ENCODE measurements at places on chromosomes 2 and 18.

- H3K27ac ChIP-seq: no peak overlapping the region
- no peaks in the 10 kb centered on the region for H3K36me3 ChIP-seq
- H3K4me3 ChIP-seq: peak overlapping the region; percentile 73
- no peak for DNase-seq
Measured at GRCh38 chr2:178195390-178196166, 1.3 kb downstream of the OSBPL6 start.

GRCh38 chr2:196884368-196884767, 42.1 kb downstream of the PGAP1 start:
- no peak for DNase-seq
- H3K27ac ChIP-seq: no peak overlapping the region
- H3K36me3 ChIP-seq: 0 out of 2 replicates have a peak, but pooled peaks cover 3% of the 10 kb centered on the region

GRCh38 chr18:78296166-78296565, 683.5 kb upstream of the SALL3 start:
- H3K36me3 ChIP-seq: no peaks in the 10 kb centered on the region
- H3K4me1 ChIP-seq: no peaks in the 10 kb centered on the region
- no peaks in the 10 kb centered on the region for H3K27me3 ChIP-seq
- H3K27ac ChIP-seq: no peak overlapping the region
- no peak for DNase-seq

DNA sequence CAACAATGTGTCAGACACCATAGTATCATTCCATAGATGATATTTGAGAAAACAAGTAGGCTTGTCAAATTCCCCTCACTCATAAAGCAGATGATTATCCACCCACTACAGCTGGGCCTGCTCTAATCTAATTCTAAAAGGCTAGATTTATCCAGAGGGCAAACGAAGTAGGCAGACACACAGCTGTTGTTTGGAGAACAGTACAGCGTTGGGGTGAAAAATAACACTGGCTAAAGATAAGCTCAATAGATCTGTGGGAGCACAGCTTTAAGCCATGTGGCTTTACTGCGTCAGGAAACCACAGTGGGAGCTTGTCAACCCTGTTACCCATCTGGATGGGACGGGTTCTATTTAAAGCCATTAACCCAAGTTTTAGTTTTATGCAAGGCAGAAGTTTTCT, 48.9 kb upstream of the COBLL1 start:
- no peak overlapping the region for H3K27ac ChIP-seq
- H3K4me1 ChIP-seq: no peaks in the 10 kb centered on the region
